Omental fat pad (tissue), 4 donors: ENCODE measurements at places on chromosomes 3 and 15. TPM values are rescaled to one million over a fixed set of nuclear protein-coding genes. Genes with fewer than 3 reads are reported as not detected.

The ARRDC4 gene
- 20.9 TPM for total RNA-seq

The ATP13A5 gene
- total RNA-seq = not detected

The CADM2 gene
- 8.7 TPM for total RNA-seq

The ANKUB1 gene
- total RNA-seq = not detected

GRCh38 chr3:65582012-65582717, 456.6 kb downstream of the MAGI1 start:
- no peak for DNase-seq

- DNase-seq = no peak
Observed at GRCh38 chr3:189419038-189419437, 212.2 kb upstream of the TP63 start.

DNA sequence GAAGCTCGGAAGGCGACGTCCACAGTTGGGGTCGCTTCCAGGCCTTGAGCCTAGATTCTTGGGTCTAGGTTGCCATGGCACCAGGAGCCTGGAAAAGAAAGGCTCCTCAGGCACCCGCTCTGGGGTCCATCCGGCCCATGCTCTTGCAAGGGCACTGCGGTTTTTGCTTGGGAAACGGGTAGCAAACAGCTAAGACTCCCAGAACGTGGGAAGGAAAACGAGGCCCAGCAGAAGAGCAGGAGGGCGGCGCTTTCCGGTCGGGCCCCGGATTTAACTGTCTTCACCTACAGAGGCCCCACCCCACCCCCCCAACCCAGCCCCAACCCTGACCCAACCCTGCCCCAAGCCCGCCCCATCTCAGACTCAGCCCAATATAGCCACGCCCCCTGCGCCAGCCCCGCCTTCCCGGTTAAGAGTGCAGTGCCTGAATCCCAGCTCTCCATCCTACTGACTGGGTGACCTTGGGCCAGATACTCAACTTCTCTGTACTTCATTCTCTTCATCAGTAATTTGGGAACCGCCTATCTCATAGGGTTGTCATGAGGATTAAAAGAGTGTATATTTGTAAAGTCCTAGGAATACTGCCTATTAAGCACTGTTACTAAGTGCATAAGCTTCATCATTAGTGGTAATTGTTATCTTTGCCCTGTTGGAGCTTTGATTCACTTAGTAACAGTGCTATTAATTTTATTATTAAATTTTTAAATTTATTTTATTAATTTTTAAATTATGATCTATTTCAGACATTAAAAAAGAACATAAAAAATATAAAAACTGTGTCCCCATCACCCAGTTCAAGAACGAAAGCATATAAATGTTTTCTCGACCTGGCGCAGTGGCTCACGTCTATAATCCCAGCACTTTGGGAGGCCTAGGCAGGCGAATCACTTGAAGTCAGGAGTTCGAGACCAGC, 28.4 kb upstream of the SMAD6 start:
- no peak for DNase-seq

- DNase-seq = no peak
Observed at GRCh38 chr3:35223632-35224394, 415.5 kb upstream of the ARPP21 start.

DNA sequence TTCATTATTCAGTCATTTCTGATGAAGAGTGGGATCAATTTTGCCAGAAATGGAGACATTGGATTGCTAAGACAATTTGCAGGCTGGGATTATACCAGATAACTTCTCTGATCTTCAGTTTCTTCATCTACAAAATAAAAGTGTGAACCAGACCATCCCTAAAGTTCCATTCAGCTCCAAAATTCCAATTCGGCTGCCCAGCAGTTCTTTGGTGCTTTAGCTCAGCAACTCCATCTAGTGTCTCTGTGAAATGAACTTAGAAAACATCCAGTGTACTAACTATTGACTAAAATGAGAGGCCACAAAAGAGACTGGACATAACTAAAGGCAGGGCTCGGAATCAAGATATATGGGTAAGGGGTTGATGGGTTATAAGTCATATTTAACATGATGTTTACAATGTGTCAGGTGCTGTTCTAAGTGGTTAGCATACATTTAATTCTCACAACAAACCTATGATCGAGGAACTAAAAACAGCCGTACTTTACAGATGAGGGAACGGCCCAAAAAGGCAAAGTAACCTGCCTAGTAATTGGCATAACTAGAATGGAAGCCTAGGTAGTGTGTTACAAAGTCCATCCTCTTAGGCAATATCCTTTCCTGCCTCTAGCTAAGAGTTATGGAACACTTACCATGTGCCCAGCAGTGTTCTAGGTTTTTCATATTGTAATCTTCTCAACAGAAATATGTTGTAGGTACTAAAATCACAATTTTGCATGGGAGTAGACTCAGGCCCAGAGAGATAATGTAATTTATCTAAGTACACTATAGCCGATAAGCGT, 17.0 kb downstream of the THAP10 start:
- DNase-seq = no peak

DNA sequence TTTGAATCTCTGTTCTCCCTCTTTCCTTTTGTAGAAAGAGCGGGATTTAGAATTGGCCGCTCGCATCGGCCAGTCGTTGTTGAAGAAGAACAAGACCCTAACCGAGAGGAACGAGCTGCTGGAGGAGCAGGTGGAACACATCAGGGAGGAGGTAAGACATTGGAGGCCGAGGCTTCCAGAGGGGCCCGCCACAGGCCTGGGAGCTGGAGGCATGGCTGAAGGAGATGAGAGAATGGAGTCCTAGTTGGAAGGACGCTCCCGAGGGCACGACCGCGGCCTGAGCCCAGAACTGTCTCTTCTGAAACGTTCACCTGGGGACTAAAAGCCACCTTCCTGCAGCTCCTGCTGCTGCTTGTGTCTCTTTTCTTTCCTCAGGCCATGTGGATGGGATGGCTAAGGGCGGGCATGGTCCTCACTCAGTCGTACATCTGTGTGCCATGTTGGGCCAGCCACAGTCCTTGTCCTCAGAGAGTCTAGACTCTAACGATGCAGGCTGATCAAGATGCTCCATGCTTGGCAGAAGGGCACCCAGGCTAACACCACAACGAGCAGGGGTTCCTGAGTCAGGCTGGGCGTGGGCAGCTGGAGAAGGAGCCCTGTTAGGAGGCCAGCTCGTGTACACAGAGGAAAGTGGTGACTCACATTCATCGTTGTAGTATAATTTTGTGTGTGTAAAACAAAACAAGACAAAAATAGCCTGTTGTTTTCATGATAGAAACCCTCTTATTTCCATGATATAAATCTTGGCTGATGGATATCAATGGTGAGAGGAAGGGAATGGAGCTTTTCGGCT, 81.1 kb downstream of the CCK start:
- no peak for DNase-seq

DNA sequence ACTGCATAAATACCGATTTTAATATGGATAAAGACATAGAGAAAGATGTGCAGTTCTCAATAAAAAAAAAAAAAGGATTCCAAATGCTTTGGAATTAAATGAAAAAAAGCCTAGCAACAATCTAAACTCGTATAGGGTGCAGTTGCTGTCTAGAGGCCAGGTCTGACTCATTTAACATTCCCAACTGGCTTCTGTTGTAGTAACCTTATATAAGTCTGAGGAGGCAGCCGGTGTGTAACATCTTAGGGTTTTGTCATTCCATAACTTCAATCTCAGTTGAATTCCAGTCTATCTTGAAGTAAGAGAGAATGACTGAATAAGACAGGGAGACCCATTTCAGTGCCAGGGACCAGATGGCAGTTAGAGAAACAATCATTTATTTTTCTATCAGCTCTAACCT, 6.5 kb downstream of the PDCD10 start:
- no peak for DNase-seq

DNA sequence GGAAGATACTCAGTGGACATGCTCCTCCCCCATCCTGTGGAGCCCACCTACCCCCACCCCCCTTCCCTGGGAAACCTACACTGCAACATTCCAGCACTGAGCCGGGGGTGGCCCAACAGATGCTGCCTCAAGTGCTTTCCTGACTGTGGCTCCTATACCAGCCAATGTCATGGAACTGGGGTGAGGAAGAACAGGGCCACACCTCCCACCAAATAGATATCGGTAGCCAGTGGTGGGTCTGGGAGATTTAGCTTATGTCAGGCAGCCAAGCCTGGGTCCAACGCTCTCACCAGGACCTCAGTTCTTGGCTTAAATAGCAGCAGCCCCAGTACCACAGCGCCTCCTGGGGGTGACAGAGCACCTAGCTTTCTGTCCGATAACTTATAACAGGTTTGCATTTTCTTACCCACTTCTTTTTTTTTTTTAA, 30.3 kb downstream of the CDC25A start:
- peak; percentile 52 for DNase-seq

- DNase-seq = no peak
Observed at GRCh38 chr3:146037697-146038096, 123.3 kb downstream of the PLOD2 start.

- no peak for DNase-seq
Observed at GRCh38 chr3:35969406-35969805, 330.1 kb downstream of the ARPP21 start.

- DNase-seq = no peak
Observed at GRCh38 chr3:99833617-99834205, 16.0 kb downstream of the CMSS1 start.

GRCh38 chr15:73851689-73852088, 21.7 kb upstream of the TBC1D21 start:
- DNase-seq = no peak

DNA sequence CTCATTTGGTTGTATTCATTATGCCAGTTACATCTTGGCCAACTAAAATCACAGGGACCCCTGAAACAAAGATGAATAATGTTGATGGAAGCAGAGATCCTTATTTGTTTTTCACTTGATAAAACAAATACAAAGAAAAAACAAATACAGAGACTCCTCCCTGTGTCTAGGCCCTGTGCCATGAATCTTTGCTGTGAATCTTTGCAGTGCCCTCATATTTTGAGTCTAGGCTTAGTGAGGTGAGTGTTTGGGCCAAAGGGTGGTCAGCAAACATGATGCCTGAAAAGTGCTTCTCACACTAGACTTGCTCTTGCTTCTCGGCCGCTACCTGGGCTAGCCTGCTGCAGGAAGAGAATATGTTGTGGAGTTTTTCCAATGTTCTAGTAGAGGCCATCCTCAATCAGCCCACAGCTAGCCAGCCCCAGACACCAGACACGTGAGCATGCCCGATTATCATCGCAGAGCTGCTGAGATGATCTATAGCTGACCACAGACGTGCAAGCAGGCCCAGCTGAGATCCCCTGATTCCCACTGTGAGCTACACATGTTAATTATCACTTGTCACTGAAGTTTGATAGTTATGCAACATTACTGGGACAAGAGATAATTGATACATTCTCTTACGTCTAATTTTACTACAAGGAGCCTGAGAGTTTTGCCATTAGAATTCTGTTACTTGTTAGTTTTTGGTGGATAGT, 191.4 kb downstream of the THRB start:
- no peak for DNase-seq

DNA sequence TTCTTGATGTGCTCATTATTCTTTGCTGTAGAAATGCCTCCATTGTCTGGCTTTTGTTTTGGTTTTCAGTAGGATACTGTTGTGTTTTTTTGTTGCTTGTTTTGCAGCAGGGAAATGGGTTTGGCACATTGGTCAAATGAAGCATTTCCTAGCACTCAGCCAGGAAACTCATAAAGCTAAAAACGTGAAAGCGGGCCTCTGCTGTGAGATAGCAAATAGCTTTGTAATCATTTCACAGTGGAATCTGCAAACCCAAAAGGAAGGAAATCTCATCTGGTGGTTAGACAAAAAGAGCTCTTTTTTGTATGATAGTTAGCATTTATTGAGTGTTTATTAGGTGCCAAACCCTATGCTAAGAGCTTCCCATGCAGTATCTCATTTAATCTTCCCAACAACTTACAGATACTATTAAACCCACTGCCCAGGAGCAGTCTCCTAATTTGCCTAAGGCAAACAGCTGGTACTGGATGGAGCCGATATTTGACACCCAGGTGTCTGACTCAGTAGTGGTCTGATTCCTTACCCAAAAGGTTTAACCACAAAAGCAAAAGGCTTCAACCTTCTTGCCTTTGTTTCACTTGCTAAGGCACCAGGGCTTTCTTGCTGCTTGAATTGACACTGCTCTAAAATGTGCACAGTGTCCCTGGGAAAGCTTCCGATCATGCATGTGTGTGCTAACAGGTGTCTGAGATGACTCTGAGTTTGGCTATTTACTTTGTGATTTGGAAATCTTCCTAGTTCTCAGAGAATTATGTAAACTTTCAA, 527.9 kb upstream of the MDFIC2 start:
- no peak for DNase-seq

DNA sequence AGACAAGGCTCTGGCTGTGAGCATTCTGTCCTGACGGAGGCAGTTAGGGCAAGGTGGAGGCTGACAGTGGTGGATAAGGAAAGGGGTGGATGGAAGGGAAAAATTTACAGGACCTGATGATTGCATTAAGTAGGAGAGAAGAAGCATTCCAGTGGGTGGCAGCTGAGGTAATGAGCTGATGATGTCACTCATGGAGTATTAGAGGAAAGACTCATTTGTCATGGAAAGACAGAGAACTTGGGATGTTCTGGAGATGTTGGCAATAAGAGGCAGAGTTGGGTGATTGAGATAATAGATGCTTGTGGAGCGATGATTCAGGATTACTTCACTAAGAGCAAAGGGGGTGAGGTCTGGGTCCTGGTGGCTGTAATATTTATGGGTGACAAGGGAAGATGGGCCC, 63.6 kb upstream of the SCN5A start:
- no peak for DNase-seq

- DNase-seq = no peak
Observed at GRCh38 chr3:38573556-38573955, 75.9 kb downstream of the SCN5A start.
